ENCODE measurements at places on chromosomes 5 and 9. TPM values are rescaled to one million over a fixed set of nuclear protein-coding genes. Genes with fewer than 3 reads are reported as not detected.

SPINK5 gene
- total RNA-seq, result not detected

PTPN3 gene
- total RNA-seq, result 2.8 TPM

ARL14EPL gene
- total RNA-seq, result not detected

LEAP2 gene
- 0.19 TPM for total RNA-seq

DMRT3 gene
- total RNA-seq, result not detected

OLFM1 gene
- total RNA-seq, result 0.56 TPM

MEGF10 gene
- total RNA-seq, result 0.36 TPM

HSDL2 gene
- total RNA-seq, result 26.5 TPM

IGIP gene
- total RNA-seq, result 3.7 TPM

GAPT gene
- total RNA-seq, result not detected

PCDHGA1 gene
- 0.36 TPM for total RNA-seq

SUSD3 gene
- 0.09 TPM for total RNA-seq

LCN1 gene
- 0.66 TPM for total RNA-seq

CD274 gene
- total RNA-seq, result 17.7 TPM

IFNB1 gene
- not detected for total RNA-seq

TAF11L8 gene
- not detected for total RNA-seq

FOXD4L6 gene
- total RNA-seq, result not detected

MXD3 gene
- 12.1 TPM for total RNA-seq

ST8SIA4 gene
- 8.0 TPM for total RNA-seq

ARHGEF37 gene
- total RNA-seq, result 9.4 TPM

GABRA1 gene
- not detected for total RNA-seq

IQGAP2 gene
- total RNA-seq, result 3.4 TPM

SLC36A2 gene
- not detected for total RNA-seq

GBGT1 gene
- total RNA-seq, result 11.2 TPM

CREB3 gene
- total RNA-seq, result 52.2 TPM

PGM5 gene
- 1.1 TPM for total RNA-seq

ADAMTS12 gene
- total RNA-seq, result 16.9 TPM

BASP1 gene
- total RNA-seq, result 127 TPM

RASGRF2 gene
- 12.4 TPM for total RNA-seq

HOMER1 gene
- total RNA-seq, result 6.9 TPM

IL5 gene
- not detected for total RNA-seq

DND1 gene
- 0.09 TPM for total RNA-seq

PCSK1 gene
- total RNA-seq, result 2.2 TPM

IL3 gene
- total RNA-seq, result not detected

SLC46A2 gene
- total RNA-seq, result not detected

PCDHB11 gene
- 0.38 TPM for total RNA-seq

RAB14 gene
- 25.4 TPM for total RNA-seq

C5orf58 gene
- total RNA-seq, result not detected

TLX3 gene
- total RNA-seq, result not detected

TAL2 gene
- total RNA-seq, result not detected

COL5A1 gene
- total RNA-seq, result 67.9 TPM

CCL27 gene
- not detected for total RNA-seq

HBEGF gene
- total RNA-seq, result 17.5 TPM

CRAT gene
- 22.2 TPM for total RNA-seq

IL9 gene
- total RNA-seq, result not detected

CENPH gene
- total RNA-seq, result 5.5 TPM

RANBP17 gene
- 12.4 TPM for total RNA-seq

CDC20B gene
- total RNA-seq, result not detected

FANCG gene
- total RNA-seq, result 13.2 TPM

NMUR2 gene
- total RNA-seq, result not detected

OGN gene
- total RNA-seq, result under 0.01 TPM

SMIM32 gene
- not detected for total RNA-seq

ZBED3 gene
- 0.90 TPM for total RNA-seq

PALM2AKAP2 gene
- 0.09 TPM for total RNA-seq

PCDHA12 gene
- 0.19 TPM for total RNA-seq

HAVCR2 gene
- not detected for total RNA-seq
